ENCODE measurements at places on chromosomes 2 and 18.
A peak's percentile ranks its signal among the peaks of the same experiment; 100 is the strongest.

DNA sequence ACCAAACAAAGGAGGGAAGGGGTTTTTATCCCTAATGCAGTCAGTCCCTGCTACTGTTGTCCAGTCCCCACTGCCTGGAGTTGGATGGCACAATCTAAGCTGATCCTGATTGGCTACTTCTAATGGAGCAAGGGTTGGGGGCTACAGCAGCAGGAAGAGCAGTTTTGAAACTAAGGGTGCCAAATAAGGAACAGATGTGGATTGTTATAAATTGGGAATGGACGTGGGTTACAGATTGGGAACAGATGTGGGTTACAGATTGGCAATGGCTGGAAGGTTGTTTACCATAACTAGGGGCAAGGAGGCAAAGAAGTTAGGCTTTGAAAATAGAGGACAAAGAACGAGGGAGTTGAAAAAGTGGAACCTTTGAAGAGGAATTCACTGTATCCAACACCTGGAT, 16.0 kb upstream of the PROM2 start:
- no peak for DNase-seq

DNA sequence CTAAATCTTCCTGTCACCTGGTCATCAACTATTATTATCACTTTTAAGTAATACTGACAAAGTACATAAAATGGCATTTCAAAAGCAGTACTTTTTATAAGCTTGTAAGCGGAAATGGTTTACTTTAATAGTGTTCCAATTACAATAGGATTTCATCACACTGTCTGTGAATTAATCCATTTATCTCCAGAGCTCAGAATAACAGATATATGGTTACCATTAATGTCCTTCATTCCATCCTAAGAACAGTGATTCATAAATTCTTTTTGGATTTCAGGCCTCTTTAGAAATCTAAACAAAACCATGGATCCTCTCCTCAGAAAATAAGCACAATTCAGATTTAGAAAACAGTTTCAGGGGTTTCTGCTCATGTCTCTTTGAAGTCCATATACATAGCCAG, 68.4 kb downstream of the PID1 start:
- no peak for DNase-seq

DNA sequence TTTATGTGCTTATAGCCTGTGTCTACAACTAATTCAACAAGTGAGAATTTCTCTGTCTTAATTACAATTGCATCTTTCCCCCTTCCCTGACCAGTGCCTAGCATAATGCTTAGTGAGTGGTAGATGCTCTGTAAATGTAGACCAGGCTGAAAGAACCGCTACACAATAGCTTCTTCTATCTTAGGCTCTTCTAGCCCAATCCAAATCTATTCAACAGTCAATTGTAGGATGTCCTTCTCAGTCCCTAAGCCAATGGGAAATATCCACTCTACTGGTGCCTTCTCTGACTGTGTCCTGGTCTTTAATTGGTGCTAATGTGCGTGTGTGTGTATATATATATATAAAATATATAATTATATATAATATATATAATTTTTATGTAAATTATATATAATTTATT, 34.1 kb upstream of the GCC2 start:
- no peak for DNase-seq

DNA sequence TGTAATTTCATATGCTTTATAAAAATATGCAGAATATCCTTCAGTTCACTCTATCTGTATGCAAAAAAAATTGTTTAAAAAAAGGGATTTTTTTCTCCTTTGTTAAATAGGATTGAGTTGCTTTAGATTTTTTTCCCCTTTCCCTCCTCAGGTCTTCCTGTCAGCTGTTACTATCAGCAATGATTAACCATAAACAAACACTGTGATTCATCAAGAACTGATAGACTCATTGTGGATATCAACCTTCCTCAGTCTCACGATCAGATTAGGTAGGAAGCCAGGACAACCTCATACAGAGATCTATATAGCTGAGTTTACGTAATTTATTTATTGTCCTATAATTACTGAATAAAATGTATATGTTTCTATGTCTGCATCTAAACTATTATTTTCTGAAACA, 2136.2 kb upstream of the CELF4 start:
- DNase-seq, result no peak

DNA sequence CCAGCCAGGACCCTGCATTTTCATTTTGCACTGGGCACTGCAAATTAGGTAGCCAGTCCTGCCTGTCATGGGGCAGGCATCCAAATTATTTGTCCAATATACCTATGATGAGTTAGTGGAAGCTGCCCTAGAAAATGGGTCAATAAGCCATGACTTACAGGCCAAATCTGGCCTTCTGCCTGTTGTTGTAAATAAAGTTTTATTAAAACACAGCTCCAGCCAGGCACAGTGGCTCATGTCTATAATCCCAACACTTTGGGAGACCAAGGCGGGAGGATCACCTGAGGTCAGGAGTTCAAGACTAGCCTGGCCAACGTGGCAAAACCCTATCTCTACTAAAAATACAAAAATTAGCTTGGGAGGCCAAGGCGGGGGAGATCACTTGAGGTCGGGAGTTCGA, 8.3 kb downstream of the AP1S3 start:
- DNase-seq, result no peak

DNA sequence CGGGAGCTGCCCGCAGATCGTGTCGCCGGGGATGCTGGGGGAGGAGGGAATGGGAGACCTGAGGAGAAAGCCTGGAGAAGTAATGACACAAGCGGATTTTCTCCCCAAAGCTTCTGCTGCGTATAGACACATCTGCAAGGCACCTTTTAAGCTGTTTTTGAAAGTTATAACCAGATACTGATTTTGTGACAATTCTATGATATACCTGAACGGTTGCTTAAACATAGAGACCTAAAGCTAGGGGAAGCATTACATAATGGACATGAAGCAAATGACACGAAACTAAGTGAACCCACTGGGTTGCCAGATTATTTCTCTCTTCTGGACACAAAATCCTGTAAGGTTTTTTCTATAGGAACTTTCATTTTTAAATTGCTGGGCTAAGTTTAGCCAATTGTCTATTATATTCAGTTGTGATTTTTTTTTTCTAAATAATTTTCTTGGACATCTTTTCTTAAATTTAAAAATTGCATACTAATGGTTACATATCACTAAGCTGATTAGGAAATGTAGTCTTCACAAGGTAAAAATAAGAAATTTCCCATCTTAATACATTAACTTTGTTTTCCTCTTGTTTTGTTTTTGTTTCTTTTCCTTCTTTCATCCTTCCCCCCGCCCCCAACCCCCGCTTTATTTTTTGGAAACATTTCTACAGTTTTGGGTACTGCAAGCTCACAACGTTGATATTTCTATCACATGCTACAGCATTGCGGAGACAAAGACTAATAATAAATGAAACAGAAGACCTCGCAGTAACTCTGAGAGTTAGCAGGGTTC, 1.3 kb downstream of the OSBPL6 start:
- DNase-seq, result no peak

DNA sequence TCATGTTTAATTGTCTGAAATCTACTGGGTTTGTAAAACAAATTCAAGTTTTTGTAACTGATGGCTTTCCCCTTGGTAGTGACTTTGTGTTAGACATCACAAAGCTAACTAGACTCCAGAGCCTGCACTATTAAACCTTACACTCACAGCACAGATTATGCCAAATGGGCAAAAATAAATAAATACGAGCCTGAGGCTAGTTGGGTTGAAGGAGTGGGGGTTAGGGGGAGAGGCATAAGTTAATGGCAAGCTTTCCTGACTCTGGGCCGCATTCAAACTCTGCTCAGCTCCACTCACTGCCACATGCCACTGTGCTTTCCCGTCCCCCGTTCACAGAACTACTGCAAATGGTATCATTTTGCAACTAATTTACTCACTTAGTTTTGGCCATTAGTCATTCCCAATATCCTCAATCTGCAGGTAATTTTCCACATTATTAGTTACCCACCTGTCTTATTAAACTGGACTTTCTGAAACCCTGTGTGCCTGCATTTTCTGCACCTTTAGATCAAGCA, 1079.9 kb upstream of the PIK3C3 start:
- no peak for DNase-seq

DNA sequence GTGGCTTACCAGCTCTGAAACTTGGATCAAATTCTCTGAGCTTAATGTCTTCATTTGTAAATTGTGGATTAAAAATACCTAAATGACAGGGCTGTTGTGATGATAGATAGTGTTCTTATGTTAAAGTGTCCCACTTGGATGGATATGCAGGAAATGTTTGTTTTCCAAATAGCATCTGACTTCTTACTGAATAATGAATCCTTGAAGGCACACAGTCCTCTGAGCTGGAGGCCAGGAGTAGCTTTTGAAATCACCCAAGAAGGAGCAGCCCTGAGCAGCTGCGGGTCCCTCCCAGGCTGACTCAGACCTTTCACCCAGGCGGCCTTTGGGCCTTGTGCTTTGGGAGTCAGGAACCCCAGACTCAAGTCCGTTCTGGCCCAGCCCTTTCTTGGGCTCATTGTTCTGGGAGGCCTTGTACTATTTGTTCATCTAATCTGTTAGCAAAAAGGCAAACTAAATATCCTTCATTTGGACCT, 173.0 kb upstream of the GATA6 start:
- DNase-seq, result no peak

DNA sequence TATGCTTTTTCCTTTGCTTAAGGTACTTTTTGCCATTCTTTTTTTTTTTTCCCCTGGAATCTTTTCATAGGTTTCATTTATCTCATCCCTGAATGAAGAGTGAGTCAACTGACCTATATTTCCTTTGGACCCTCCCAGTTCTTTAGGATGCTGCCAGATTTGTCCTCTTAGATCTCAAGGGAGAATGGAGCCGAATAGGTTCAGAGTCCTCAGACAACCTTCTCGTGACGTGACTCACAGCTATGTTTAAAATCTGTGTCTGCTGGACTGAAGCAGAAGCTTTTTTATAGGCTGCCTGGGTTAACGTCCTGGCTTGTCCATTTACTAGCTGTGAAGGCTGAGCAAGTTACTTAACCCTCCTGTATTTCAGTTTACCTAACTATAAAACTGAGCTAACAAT, 358.6 kb downstream of the DLGAP1 start:
- DNase-seq, result no peak

GRCh38 chr2:216492597-216493333, 5.9 kb upstream of the RPL37A start:
- DNase-seq, result no peak

DNA sequence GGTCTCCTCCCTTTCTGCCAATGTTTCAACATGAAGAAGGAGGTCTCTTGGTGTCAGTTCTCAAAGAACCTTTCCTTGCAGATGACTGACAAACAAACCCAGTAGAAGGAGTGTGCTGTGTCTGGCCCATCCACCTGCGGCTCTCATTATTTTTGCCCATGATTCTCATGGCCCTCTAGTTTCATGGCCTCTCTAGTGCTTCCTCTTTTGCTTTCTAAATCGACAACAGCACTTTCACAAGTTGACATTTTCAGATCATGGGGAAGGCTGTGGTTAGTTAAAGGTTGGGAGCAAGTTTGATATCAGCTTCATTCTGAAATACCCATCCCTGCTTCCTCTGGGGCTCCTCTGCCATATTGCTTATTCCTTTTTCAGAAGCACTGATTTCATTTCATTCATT, 805.2 kb downstream of the SLC4A3 start:
- no peak for DNase-seq

GRCh38 chr2:122414902-122415301, 659.5 kb downstream of the TSN start:
- no peak for DNase-seq

GRCh38 chr2:219498280-219499057, at the start of gene GMPPA:
TSS of gene GMPPA (plus strand) at chr2:219498891. CDS start at chr2:219499976, 1,085 bp downstream.
- peak; percentile 90 for DNase-seq

DNA sequence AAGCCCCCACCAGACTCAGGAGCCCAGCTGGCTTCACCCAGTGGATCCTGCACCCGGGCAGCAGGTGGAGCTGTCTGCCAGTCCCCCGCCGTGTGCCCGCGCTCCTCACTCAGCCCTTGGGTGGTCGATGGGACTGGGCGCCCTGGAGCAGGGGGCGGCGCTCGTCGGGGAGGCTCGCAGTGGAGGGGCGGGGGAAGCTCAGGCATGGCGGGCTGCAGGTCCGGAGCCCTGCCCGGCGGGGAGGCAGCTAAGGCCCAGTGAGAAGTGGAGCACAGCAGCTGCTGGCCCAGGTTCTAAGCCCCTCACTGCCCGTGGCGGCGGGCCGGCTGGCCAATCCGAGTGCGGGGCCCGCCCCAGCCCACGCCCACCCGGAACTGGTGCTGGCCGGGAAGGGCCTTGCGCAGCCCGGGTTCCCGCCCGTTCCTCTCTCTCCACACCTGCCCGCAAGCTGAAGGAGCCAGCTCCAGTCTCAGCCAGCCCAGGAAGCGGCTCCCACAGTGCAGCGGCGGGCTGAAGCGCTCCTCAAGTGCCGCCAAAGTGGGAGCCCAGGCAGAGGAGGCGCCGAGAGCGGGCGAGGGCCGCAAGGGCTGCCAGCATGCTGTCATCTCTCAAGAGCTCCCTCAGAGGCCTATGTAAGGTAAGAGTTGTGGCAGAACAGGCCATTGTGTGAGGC, 1307.8 kb upstream of the TMEFF2 start:
- no peak for DNase-seq

DNA sequence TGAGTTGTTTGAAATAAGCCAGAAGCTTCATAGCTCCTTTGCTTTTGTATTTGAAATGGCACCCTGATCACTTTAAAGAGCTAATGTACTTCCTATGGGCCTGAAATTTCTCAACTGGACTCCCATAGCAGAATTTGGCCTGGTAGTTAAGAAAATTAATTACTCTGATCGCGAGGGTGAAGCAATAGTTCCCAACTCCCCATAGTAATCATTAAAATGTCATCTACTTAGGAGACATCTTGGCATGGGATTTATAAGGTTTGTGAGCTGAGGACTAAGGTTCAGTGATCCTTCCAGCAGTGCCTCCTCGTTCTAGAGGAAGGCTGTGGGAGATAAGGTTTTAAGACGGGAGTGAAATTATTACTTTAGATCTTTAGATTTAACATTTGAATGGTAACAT, 581.0 kb downstream of the ARHGAP15 start:
- no peak for DNase-seq

DNA sequence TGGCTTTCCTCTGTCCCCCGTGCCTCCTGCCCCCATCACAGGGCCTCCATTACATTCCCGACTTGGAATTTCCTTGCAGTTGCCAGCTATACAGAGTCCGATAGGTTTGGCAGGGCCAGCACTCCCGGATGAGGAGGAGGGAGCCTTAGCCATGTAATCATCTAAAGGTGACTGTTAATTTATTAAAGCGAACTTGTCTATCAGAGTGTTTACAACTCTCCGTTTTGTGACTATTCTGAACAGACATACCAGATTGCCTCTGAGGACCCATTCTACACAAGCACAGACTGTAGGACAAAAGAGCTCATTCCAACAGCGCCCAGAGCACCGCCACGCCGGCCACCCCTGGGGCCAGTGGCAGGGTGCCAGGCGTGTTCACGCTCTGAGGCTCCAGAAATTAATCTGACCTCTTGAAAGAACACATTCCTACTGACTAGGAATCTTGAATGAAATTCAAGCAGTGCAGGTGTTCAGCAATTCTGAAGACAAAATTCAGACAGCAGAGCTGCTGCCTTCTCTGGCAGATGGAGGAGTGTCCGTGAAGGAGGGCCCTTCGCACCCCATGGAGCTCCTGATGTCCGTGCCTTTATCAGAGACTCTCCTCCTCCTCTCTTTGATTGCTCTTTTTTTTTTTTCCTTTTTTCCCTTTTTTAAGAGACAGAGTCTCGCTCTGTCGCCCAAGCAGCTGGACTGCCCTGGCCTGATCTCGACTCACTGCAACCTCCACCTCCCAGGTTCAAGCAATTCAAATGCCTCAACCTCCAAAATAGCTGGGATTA, 58.1 kb upstream of the RALBP1 start:
- no peak for DNase-seq

Measured in stimulated activated CD4-positive, alpha-beta T cell treated with anti-CD3 and anti-CD28 coated beads, Interleukin-12 subunit alpha, Interleukin-12 subunit beta, amount 100 ng/mL, for 48 hours (primary cell).